Left lobe of liver (tissue), 2 donors: ENCODE measurements at places on chromosomes 5 and 9. TPM values are rescaled to one million over a fixed set of nuclear protein-coding genes. Genes with fewer than 3 reads are reported as not detected.

DNA sequence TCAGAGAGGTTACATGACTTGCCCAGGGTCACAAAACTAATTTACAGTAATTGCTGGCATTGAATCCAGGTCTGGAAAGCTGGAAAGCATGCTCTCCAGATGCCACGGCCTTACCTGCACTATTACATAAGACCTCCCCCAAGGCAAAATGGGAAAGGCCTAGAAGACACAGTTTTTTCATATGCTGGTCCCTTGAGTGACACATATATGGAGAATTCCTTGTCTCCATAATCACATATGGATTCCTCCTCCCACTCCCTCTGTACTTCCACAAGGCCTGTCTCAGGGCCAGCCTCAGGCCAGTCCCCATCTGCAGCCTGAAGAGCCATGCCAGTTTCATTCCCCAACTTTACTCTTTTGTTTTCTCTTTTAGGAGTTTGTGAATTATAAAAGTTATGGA is 28.6 kb upstream of the MEIKIN start:
- no peak for DNase-seq

DNA sequence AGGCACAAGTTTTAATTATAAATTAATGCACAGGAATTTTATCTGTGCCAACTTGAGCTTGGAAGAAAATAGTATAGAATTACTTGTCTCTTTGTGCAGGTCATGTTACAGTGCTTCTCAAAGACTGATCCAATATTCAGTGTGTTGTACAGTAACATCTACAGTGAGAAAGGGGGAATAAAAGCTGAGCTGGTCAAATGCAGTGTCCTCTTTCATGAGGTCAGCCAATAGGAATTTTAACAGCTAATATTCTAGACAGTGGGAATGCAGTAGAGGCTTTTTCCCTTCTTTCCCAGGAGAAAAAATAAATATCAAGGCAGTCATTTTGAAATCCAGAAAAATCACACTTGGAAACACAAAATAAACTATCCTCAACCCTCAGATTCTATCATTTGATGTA is 95.7 kb upstream of the ITGA1 start:
- DNase-seq = no peak

DNA sequence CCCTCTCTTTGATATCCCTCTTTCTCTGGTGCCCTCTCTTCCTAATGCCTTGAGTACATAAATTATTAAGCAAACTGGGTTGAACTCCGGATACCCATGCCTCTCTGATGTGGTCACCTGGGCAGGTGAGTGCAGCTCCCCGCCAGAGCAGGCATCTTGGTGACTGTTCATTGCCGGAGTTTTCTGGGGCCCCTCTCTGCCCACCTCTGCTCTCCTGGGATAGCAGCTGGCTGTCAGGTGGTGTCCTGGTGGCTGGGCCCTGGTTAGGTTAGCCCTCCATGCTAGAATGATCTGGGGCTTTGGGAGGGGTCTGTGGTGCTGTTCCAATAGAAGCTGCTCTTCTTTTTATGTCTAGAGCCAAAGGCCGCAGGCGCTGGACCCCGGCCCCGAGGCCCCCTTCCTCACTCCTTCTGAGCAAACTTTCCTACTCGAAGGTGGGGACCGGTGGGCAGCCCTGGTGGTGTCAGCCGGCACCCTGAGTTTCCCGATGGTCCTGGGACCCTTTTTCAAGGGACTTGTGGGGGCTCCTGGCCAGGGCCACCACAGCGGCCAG is 4.9 kb upstream of the SCGB3A1 start:
- no peak for DNase-seq

GRCh38 chr9:19782005-19782404 is 6.8 kb downstream of the SLC24A2 start:
- DNase-seq = no peak

- DNase-seq = no peak
Observed at GRCh38 chr5:106127341-106127781, 1543.4 kb downstream of the EFNA5 start.

- no peak for DNase-seq
Observed at GRCh38 chr5:37208883-37209797, 40.0 kb downstream of the CPLANE1 start.

The ZNF879 gene
- total RNA-seq = 0.98 TPM

The BTNL8 gene
- 0.45 TPM for total RNA-seq

GRCh38 chr9:70020991-70021571 is 22.6 kb upstream of the MAMDC2 start:
- no peak for DNase-seq

GRCh38 chr9:121107029-121107428 is 32.3 kb downstream of the CNTRL start:
- DNase-seq = no peak

DNA sequence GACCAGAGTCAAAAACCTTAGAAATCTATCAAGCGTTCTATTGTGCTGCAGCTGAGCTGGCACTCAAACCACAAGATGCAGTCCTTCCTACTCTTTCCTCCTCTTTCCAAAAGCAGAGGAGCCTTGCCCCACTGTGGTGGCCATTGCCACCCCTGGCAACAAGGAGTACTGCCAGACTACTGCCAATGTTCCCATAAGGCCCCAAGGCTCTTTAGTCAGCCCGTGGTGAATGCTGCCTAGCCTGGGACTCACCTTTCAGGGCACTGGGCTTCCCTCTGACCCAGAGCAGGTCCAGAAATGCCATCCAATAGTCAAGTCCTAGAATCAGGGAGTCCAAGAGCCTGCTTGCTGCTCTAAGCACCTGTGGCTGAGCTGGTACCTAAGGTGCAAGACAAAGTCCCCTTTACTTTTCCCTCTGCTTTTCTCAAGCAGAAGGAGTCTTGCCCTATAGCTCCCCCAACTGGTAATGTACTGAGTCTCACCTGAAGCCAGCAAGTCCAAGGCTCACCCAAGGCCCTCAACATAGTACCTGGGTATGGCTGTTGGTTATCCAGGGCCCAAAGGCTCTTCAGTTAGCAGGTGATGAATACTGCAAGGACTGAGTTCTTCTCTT is 219.4 kb downstream of the ATPSCKMT start:
- DNase-seq = no peak

DNA sequence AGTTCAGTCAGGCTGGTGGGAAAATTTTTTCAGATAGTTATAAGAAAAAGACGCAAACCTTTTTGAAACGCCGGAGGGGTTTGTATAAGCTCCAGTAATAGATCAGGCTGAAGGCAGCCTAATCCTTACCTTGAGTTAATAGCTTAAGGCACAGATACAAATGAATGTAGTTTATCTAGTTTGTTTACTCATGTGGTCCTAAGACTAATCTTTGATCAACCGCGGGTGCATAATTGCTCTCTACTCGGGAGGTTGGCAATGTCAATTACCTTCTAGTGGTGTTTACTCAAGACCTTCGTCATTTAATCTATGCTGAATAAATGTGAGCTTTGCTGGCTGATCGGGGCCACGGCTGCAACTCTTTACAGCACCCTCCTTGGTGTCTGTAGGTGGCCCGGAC is 665 bp upstream of the INSL4 start:
- no peak for DNase-seq

DNA sequence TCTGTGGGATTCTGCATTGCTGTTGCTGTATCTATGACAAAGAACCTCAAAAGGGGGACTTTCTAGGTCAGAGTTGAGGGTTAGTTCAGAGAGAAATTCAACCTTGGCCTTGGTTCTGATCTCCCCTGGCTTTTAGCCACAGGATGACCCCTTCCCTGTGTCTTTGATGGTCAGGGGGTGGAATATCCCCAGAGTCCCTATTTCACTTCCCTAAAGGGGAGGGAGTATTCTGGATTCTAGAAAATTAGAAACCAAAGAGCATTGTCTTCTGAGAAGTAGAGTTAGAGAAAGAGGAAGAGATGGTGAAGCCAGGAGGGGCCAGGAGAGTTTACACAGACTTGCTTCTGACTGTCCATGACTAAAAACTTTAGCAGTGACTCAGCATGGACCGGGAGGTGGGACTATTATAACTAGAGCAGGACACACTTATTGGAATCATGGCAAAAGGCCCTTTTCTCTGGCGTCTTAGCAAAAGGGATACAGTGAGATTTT is 56.2 kb upstream of the LPAR1 start:
- no peak for DNase-seq

The ALDH1B1 gene
- total RNA-seq = 53.7 TPM

The BSPRY gene
- 0.33 TPM for total RNA-seq

DNA sequence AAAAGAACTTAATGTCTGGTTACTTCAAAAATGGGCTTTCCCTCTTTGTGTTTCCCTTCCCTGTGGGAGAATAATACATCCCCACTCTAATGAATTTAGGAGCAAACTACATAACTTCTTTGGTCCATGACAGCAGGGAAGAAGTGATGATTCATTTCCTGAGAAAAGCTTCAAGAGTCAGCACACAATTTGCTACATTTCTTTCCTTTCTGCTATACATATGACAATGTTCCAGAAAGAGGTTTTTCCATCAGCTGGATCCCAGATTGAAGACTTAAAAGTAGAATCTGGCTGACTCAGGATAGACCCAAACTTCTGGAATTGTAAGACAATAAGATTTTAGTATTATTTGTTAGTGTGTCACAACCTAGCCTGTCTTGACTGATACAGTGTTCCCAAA is 126.1 kb downstream of the DRD1 start:
- no peak for DNase-seq

DNA sequence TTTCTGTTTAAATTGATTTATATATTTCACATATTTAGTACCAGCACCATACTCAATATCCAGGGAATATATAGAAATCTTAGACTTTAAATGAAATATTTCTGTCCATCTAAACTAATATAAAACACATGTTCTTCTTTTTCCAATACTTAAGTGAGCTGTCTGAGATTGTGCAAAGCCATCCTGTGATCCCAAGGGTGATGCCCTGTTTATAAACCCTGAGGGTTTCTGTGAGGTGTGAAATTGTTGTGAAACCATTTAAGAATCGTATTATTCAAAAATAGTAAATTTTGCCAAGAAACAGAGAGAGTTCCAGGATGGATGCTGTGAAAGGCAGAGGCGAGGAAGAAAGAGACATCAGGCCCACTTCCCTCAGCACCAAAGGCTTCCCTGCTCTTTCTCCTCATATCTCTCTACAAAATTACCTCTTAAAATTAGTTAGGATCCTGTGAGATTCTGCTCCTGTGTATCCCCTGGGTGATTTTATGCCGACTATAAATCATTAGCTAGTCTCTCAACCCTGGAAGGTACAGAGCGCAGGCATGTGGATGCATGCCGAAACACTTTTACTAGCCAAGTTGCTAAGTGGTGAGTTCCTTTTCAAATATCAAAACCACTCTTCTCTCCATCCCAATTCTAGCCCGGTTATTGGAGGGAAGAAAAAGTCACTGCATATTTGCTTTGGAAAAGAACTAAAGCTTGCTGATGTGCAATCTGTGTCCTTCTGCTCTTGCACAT is 183.0 kb downstream of the GLIS3 start:
- DNase-seq = no peak

GRCh38 chr5:80659106-80659505 is 4.3 kb upstream of the DHFR start:
- DNase-seq = no peak

DNA sequence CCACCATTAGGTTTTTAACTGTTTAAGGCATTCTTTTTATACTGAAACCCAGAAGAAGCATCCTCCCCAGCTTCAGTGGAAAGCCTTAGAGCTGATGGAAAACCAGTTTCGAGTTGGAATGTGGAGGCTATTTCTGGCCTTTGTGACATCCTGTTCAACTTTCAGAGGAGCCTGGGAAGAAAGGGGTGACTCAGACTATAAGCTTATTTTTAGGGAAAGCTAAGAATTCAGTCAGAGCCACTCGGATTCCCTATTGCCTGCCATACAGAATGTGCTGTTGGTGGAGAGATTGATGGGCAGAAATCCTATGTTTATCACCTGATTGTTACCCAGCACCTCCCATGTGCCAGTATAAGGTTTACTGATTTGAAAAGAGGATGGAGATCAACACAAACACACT is 19.8 kb downstream of the PALM2AKAP2 start:
- DNase-seq = no peak

GRCh38 chr5:53431665-53432064 is 48.8 kb upstream of the FST start:
- DNase-seq = no peak

DNA sequence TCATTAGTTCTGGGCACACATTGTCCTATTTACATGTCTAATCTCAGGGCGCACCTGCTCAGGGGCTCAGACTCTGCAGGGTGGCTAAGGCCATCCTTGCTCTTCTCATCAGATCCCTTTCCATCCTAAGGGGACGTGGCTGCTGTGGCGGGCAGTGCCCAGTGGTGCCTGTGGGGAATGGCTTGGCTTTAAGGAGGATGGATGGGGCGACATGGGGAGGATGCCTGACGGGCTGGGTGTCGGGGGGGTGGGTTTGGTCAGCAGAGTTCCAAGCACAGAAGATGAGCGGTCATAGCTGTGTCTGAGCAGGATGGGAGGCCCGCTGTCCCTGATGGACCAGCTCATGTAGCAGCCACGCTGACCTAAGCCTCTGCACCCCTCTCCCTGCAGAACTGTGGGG is 40.9 kb upstream of the SUSD3 start:
- peak; percentile 29 for DNase-seq

GRCh38 chr5:118580949-118581348 is 407.4 kb downstream of the DTWD2 start:
- no peak for DNase-seq

The OGN gene
- total RNA-seq = not detected

- DNase-seq = no peak
Observed at GRCh38 chr5:150256410-150257064, 33.0 kb downstream of the CAMK2A start.

DNA sequence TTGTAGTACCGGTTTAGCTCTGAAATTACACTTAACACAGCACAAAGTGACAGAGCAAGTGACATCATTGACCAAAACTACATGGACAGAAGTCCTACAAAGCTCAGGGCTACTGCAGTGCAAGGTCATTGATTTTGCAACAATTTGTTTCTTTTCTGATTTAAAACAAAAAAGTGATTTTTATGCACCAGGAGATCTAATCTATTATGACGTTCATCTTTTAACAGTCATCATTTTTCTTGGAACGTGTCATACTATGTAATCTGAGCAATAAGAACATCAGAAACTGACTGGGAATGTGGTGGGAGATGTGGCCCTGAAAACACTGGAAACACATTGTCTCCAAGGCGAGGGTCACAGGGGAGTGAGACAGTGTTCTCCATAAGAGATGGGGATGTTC is 17.4 kb upstream of the ZFAND5 start:
- no peak for DNase-seq

GRCh38 chr5:174300118-174300940 is 254.8 kb downstream of the NSG2 start:
- DNase-seq = no peak

The LCN12 gene
- total RNA-seq = 30.3 TPM

GRCh38 chr5:83265318-83265717 is 188.0 kb downstream of the XRCC4 start:
- DNase-seq = no peak

The SPATA31C2 gene
- not detected for total RNA-seq

DNA sequence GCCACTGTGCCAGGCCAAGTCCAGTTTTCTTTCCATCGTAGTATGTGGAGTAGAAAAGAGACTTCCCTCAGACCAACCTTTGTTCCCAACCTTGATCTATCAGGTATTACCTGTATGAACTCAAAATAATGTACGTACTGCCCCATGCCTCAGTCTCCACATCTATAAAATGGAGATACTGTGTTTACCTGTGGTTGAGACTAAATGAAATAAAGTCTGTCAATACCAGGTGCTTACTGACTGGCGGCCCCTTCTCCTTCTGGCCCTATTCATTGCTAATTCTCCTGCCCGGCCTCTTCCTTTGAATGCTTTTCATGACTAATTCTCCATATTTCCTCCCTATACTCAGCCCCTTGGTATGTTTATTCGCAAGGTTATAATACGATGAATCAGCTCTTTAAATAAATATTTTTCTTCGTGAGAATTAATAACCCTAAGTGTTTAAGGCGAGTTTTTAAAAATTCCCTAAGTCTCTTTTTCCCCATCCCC is 89.6 kb upstream of the BASP1 start:
- no peak for DNase-seq

The BTNL3 gene
- not detected for total RNA-seq

The ARL15 gene
- total RNA-seq = 6.0 TPM

The NRARP gene
- total RNA-seq = 1.3 TPM

GRCh38 chr9:124438091-124438490 is 12.2 kb upstream of the ADGRD2 start:
- DNase-seq = no peak
